ENCODE measurements at places on chromosomes 6 and 20.

GRCh38 chr6:133408132-133408531, 167.0 kb downstream of the EYA4 start:
- no peak for DNase-seq

DNA sequence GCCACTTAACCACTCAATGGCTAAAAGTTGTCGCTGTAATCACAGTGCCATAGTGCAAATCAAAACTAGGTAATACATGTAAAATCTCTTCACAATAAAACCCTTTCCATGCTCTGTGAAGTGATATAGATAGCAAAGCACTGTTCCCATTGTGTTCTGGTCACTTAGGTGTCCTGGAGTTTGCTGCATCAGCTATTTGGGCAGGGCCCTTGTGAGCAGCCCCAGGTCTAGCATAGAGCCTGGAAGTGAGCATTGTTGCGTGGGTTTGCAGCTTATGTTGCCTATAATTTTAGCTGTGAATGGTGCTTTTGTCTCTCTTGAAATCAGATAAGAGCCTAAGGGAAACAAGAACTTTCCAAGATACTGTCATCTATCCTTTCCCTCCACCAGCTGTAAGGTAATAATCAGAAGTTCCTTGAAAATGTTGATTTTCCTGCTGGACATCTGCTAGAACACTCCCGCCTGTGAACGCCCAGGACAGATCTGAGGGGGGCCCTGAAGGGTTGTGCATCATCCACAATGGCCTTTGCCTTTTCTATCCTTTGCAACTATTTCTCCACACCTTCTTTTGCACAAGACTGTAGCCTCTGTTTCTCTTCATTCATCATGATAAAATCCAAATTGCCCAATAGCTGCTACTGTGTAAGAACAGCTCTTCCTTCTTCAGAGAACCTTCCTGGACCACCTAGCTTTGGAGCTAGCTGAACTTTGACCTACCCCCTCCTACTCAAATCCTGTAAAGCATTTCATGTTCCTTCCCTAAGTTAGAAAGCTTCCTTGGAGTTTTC, 57.0 kb downstream of the TNFAIP3 start:
- no peak for DNase-seq

DNA sequence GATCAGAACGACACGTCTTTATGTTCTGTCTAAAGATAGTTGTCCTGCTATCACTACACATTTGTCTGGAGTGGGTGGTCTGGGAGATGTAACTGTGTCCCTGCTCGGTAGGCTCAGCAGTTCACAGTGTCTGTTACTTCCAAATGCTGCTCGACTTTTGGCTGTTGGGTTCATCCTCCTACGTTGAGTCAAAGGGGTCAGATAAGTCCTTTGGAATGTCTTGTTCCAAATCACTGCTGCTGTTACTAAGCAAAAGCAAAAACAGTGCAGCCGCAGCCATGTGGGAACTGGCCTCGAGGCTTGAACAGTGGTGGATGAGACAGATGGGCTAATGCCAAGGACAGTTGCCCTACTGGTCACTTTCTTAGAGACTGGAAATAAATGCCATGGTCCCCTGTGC, 272.2 kb upstream of the MAP3K7 start:
- DNase-seq, result no peak

GRCh38 chr20:38559764-38560163, 21.2 kb upstream of the ADIG start:
- no peak for DNase-seq

DNA sequence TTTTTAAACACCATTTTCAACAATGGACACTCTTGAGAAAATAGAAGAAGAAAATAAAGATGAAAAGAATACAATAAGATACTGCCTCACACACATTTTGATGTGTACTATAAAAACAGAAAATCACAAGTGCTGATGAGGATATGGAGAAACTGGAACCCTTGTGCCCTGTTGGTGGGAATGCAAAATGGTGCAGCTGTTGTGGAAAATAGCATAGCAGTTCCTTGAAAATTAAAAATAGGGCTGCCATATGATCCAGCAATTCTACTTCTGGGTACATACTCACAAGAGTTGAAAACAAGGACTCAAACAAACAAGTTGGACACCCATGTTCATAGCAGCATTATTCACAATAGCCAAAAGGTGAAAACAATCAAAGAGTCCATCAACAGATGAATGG, 173.0 kb downstream of the KIF16B start:
- no peak for DNase-seq

- DNase-seq, result no peak
These were observed at the start of gene R3HDML for GRCh38 chr20:44336725-44337380. Gene R3HDML, plus strand, starts transcription at chr20:44337043. Its CDS starts 115 bp downstream, at chr20:44337158.

DNA sequence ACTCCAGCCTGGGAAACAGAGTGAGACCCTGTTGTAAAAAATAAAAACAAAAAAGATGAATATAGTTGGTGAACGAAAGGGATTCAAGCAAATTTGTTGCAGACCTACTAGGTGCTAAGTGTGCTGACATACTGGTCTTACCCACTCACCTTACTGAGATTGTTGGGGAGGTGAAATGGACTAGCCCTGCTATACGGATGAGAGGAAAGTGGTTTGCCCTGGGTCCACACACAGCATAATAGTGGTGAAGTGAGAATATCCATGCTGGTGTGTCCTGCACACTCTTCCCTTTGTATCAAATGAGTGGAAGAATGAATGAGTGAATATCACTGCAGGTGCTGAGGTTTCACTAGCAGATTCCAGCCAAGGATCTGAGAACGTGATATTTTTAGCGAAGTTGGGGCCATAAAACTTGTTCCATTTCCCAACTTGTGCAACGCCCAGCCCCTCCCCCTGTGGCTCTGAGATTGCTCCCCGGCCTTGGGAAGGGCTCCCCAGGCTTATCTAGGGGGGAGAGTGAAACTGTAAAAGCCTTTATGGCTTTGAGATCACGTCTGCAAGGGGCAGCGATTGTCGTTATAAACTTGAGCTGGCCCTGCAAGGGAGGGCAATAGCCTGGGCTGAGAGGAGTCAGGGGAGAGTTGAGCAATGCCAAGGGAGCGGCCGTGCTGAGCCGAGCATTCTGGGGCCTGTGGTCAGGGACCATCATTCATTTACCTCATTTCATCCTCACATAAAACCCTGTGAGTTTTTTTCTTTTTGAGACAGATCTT, 33.2 kb upstream of the TTPAL start:
- DNase-seq, result no peak

DNA sequence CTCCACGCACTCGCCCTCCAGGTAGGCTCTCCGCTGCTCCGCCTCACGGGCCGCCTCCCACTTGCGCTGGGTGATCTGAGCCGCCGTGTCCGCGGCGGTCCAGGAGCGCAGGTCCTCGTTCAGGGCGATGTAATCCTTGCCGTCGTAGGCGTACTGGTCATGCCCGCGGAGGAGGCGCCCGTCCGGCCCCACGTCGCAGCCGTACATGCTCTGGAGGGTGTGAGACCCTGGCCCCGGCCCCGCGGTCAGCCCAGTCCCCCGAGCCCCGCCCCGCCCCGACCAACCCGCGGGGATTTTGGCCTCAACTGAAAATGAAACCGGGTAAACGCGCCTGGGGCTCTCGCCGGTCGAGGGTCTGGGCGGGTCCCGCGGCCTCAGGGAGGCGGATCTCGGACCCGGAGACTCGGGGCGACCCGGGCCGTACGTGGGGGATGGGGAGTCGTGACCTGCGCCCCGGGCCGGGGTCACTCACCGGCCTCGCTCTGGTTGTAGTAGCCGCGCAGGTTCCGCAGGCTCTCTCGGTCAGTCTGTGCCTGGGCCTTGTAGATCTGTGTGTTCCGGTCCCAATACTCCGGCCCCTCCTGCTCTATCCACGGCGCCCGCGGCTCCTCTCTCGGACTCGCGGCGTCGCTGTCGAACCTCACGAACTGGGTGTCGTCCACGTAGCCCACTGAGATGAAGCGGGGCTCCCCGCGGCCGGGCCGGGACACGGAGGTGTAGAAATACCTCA, 598 bp downstream of the HLA-B start:
- DNase-seq, result no peak

GRCh38 chr20:55881204-55881603, 124.1 kb downstream of the CBLN4 start:
- DNase-seq, result no peak

DNA sequence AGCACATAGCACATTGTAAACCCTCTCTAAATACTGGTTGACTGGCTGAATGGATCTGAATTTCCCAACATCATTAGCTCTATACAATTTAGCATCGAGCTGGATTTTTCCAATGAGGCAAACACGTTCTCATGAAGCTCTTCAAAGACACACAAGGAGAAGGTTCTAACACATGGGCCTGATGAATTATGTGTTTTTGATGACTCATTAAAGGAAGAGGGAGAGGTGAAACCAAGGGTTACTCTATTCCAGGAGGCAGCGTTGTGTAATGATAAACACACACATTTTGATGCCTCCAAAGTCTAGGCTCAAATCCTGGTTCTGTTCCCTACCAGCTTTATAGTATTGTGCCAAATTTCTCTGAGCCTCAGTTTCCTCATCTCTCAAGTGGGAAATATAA, 84.3 kb downstream of the PFDN4 start:
- DNase-seq, result no peak

DNA sequence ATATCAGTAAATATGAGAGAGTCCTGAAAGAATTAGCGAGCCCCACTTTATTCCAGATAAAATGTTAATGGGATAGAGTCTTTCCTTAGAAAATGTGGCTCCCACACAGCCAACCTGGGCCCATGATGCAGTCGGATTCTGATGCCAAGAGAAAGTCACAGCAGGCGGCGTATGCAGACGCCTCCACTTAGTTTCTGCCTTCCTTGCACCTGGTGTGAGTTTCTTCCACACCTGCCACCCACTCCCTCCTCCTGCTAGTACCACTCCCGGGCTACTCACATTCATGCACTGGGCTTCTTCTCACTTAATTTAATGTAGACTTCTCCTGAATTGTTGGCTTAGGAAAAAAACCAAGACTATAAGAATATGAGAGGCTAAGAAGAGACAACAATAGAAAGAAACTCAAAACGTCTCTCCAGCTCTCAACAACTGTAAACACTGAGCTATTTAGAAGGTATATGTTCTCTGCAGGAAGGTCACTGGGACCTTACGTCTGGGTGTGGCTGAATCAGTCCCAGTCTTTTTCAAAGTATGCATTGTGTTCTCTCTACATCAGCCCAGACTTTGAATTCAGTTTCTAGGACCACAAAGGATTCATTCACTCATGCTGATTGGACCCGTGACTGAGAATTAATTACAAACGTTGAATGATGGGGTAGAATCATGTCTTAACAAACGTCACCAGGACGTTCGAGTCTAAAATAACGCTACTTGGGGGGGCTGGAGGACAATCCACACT, 70.4 kb downstream of the GCNT2 start:
- no peak for DNase-seq

DNA sequence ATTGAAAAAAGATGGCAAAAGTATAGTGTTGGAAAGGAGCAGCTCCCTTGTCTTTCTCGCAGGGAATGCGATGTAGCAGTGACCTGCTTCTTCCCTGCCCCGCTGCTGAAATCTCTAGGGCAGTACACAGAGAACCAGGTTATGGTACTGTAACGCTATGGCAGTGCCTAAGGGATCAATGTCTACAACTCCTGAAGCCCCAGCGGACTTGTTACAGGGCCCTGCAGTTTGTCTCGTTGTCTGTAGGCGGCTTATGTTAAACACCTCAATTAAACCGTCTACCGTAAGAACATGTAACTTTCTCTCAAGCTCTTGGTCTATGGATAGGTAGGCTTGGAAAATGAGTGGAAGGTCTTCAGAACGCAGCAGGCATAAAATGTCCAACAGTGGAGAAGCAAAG, 44.8 kb upstream of the SLC17A4 start:
- DNase-seq, result no peak

DNA sequence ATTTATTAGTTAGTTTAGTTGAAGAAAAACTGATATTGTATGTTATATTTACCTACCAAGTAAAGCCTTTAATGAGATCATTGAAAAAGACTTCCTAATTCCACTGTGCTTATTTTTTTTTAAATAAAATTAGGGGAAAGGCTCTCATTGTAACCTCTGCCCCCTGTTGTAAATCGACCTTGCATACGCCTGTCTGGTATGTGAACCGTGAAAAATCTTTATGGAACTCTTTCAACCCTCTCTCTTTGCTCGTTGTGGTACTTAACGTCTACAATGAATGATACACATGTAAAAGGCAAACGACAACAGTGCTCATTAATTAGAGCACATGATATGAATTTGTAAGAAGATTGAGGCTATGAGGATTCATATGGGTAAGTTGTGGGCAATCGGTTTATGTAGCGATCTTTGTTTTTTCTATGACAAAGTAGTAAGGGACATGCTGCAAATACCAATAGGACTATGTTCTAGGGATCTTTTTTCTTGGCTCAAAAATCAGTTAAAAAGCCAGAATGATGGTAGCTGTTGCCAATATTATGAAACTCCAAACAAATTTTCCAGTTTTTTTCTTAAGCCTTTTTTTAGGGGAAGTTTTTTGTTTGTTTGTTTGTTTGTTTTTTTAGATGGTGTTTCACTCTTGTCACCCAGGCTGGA, 119.0 kb upstream of the MCHR2 start:
- no peak for DNase-seq

GRCh38 chr6:117552618-117553017, 49.7 kb downstream of the GOPC start:
- no peak for DNase-seq

DNA sequence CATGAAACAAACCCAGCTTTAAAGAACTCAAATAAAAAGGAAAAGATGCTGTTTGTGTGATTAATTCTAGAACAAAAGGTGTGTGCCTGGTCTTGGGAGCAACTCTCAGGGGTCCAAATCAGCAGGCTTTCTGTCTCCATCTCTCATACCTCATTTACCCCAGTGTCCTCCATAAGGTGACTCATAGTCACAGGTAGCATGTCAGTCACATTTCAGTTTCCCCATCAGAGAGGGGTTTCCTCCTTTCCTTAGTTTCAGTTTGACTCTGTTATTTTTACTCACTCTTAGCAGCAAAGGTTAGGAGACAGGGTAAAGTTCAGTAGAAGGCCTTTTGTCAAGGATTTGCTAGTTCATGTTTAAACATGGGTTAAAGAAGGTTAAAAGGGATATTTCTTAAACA, 46.2 kb downstream of the OGFRL1 start:
- no peak for DNase-seq

DNA sequence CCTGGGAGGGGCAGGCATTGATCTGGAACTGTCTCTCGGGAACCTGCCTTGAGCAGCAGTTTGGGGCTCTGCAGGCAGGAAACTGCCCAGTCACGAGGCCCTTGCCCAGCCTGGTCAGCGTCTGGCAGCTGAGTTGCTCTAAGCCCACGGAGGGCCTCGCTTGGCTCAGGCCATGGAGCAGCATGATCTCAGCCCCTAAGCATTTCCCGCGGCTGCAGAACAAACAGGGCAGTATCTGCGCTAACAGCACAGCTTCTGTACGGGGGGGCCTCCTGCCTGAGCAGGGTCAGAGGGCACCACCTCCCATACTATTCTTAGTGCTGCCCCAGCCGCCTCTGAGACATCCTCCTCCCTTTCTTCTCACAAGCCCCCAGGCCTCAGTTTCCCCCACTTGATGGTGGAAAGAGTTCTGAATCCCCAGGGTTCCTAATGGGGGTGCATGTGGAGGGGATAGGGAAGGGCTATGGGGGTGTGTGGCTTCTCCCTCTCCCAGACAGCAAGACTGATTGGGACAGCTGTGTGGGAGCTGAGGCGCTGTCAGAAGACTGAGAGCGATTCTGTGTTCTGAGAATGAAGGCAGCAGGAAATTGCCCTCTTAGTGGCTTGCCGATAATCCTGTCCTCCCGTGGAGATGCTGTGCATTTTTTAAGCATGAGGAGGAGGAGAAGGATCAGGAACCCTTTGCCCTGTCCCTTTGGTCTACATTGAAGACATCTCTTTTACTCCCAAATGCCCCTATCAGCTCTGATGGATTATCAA, 46.4 kb downstream of the MOCS1 start:
- DNase-seq, result no peak

All from cerebellar cortex (tissue), 1 donor.